HTR-8/SVneo (cell line): ENCODE measurements at places on chromosomes 16 and 17.
A peak's percentile ranks its signal among the peaks of the same experiment; 100 is the strongest.

DNA sequence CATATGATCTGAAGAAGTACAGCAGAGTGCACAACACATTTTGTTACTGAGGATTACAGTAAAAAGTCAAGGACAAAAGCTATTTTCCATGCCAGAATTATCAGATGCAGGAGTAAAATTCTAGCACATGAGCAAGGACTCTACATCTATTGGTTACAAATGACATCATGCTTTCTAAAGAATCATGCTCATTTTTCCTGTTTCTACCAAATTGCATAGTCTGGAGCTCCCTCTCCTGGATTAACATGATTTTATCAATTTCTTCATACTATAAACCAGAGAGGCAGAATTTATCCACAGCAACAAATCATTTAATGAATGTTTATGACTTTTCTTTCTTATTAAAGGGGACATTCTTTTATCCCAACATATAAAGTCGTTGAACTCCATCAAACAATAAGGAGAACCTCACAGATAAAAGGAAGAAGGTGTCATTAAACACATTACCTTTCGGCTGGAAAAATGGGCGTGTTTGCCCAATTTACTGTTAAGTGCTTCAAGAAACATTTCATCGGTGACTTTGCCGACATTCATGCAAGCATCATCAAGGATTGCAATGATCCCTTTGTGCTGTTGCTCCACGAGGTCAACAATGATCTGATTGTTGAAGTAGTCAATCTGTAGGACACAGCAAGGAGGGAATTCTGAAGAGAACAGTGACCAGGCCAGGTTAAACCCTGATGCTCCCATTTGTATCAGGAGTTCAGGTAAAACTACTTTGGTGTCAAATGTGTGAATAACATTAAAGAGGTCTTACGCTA is 121.7 kb downstream of the MYO1D start:
- peak; percentile 55 for DNase-seq

DNA sequence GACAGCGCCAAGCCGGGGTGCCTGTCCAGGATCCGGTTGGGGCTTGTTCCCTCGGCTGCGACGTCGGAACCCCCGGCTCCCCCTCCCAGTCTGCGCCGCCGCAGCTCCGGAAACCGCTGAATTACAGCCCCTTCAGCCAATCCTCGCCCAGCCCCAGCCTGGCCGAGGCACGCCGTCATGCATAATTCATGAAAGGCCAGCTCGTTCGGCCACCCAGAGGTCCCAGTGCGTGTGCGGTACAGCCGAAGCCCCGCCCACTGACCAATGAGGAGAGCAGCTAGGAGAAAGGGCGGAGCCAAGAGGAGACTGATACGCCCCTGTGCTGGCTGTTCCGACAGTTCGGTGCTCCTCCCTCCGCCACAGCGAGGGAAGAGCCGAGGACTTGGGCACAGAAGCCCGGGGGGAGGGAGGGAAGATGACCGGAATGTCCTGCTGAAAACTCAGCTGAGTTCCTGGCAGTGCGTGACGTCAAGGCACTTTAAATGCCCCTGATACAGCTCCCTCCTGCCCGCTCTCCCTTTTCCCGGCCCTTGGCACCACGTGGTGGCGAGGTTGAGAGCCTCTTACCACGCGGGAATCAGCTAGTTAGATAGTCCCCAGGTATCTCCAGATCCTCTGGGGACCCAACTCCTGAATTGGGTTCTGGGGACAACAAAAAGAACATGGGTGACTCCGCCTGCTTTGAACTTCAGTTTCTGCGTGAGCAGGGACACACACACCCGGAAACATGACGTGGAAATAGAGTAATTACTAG is at the start of gene STAT3:
Gene STAT3 (minus strand): TSS at position 62 of the 754 bp plus-strand sequence. CDS start 39,926 bp downstream, outside the sequence.
- peak; percentile 100 for DNase-seq

DNA sequence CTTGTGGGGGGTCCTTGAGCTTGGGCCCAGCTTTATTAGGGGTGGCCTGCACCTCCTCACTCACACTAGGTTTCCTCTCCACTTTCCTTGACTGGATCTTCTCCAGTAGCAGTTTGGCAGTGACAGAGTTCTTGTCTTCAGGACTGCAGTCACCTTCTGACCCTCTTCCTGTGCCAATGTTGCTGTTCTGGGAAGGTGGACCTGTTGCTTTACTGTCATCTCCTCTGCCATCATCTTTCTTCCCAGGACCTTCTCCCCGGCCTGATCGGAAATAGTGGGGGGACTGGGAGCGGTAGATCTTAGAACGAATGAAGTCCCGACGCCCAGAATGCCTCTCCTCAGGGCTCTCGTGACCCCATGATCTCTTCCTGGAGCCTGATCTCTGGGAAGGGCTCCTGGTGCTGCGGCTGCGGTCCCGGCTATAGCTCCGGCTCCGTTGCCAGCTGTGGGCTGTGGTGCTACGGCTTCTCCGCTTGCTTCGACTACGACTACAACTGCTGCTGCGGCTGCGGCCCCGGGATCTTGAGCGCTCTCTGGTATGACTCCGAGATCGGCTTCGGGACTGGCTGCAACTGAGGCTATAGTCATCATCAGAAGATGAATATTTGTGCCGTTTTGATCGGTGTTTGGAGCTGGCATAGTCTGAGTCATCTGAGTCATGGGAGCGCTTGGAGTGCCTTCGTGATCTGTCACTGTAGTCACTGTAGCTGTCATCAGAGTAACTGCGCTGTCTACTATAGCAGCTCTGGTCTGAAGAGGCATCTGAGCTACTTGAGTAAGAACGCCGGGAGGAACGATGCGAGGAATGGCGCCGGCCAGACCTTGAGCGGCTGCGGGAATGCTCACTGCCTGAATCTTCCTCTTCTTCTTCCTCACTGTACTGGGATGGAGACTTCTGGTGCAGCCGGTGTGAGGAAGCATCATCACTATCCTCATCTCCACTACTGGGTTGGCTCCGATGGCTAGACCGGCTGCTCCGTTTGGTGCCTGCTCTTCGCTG is 9.5 kb upstream of the ITGA2B start:
- no peak for DNase-seq

DNA sequence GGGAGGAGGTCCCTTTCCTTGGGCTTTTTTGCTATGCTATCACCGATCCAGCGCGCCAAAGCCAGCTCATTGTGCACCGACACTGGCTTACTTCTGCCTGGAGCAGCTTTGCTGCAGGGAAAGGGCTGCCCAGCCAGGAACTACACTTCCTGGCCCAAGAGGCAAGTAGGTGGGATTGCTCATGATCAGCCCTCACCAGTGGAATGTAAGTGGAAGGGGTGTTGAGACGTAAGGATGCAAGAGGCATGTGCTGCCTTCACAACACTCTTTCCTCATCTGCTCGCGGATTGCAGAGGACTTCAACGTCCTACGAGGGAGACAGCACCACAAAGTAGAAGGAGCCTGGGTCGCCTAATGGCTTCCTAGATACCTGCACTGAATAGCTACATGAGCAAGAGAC is 104.3 kb upstream of the FOXF1 start:
- DNase-seq, result no peak

- DNase-seq, result no peak
Measured at GRCh38 chr16:53061701-53062159, 6.9 kb downstream of the CHD9 start.

DNA sequence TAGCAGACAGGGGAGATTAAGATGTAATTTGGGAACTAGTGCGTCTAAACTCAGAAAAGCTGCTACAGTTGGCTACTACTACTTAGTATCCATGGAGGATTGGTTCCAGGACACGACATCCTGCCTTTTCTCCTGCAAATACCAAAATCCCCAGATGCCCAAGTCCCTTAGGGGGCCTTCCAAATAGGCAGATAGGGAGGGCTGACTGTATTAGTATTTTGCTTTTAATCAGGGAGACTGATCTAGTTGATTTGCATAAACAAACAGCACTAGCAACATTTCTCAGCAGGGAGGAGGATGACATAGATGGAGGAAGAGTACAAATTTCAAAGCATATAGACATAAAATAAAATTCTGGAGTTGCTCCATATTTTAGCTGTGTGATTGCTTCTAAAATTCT is 621.6 kb upstream of the GOT2 start:
- DNase-seq, result no peak

DNA sequence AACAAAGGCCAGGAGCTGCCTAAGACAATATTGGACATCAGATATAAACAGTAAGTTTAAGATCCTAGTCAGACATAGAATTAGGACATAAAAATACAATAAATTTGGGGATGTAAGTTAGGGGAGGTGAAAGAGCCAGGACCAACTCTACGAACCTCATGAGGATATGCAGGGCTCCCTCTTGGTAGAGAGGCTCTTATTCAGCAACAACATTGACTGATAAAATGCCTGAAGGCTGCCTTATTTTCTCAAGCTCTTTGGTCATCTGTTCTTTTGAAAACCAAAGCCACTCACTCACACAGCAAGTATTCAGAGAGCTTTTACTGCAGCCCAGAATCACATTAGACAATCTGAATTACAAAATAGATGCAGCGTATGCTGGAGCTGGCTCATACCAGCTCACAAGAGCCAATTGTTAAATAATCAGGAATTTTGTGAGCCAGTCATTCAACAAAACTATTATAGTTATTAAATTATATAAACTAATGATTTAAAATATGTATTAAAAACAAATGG is 108.6 kb upstream of the CLEC3A start:
- DNase-seq, result no peak

- no peak for DNase-seq
Measured at GRCh38 chr17:43532581-43532980, 13.6 kb downstream of the ETV4 start.

- no peak for DNase-seq
Measured at GRCh38 chr16:23948949-23949411, 113.2 kb downstream of the PRKCB start.

DNA sequence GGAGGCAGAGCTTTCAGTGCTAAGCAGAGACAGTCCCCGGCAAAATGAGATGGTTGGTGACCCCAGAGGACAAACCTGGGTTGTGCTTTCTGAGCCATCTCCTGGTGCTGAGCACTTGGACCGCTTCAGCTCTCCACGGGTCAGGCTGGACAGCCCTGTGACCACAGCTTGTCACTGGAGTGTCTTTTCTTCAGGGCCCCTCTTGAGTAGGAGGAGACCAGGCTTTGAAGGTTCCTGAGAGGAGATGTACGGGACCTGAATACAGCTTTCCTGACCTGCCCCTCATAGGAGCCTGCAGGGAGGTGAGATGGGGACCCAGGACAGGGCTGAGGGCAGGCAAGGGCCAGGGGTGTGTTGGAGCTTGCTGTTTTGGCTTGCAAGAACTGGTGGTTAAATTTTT is 17.8 kb upstream of the ADGRG1 start:
- DNase-seq, result no peak

GRCh38 chr17:78383725-78384471 is 5.4 kb downstream of the PGS1 start:
- DNase-seq, result peak; percentile 70

DNA sequence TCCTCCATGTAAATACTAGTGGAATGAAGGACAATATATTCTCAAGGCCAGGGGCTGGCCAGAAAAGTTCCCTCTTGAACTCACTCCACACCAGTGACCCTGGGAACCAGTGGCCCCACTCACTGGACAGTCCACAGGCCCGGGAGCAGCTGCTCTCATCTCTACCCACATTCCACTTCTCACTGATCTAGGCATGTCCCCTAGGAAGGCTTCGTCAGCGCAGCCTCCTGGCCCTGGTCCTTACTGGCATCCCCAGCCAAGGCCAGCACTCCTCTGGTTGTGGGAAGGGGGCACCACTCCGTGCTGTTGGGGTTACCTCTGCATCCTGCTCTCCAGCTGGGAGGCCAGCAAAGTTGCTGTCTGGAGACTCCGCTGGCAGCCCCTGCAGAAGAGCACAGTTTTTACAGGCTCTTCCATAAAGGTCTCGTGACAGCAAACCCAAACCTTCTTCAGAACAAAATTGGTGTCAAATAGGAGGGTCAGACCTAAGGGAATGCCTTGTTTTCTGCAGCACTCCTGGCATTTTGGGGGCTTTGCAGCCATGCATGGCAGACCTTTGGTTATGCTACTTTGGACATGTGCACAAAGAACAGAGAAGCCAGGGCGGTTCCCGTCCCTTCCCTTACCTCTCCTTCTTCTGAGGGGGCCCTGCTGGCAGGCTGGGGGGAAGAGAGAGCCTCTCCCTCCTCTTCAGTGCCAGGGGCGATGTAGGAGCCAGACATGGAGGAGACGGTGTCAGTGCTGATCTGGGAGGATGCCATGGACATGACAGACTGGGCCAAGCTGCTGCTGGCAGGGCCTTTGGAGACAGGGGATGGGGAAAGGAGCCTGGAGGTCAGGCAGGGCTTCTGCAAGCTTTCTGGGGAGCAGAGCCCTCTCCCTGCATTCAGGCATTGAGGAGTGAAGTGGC is 14.1 kb upstream of the FOXJ1 start:
- no peak for DNase-seq

- DNase-seq, result no peak
Measured at GRCh38 chr17:78965491-78965924, 14.2 kb downstream of the LGALS3BP start.

- no peak for DNase-seq
Measured at GRCh38 chr17:846901-847843, 65.0 kb downstream of the MRM3 start.

- no peak for DNase-seq
Measured at GRCh38 chr16:57981636-57982035, 10.7 kb upstream of the CNGB1 start.

- DNase-seq, result peak; percentile 84
Measured at GRCh38 chr17:2954898-2955445, 108.4 kb downstream of the OR1D5 start.

DNA sequence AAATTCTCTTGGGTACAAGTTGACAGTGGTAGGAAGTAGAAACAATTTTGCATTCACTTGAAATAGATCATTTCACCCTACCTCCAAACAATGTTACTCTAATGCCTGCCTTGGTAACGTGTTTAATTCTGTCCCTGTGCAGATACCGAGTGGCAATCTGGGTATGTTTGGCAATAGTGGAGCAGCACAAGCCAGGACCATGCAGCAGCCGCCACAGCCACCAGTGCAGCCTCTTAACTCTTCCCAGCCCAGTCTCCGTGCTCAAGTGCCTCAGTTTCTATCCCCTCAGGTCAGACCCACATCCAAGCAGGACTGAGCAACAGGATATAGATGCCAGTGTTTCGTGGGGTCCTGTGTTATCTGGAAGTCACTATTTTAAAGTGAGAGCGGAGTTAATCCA is 49.3 kb downstream of the TMC6 start:
- no peak for DNase-seq

GRCh38 chr17:12613566-12613965 is 52.1 kb upstream of the MYOCD start:
- DNase-seq, result peak; percentile 37

DNA sequence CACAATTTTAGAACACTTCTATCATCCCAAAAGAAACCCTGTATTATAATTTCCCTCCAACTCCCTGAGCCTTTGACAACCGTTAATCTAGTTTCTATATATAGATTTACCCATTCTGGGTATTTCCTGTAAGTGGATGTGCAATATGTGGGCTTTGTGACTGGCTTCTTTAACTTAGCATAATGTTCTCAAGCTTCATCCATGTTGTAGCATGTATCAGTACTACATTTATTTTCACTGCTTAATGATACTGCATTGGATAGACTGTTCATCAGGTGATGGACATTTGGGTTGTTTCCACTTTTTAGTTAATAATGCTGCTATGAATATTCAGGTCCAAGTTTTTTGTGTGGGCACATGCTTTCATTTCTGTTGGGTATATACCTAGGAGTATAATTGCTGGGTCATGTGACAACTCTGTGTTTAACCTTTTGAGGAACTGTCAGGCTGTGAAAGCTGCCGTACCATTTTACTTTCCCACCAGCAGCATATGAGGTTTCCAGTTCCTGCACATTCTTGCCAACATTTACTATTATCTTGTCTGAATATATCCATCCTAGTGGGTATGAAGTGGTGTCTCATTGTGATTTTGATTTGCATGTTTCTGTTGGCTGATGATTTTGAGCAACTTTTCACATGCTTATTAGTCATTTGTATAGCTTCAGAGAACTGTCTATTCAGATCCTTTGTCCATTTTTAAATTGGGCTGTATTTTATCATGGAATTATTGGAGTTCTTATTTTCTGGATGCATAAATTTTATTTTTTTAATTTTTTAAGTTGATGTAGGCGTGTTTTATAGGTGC is 16.4 kb downstream of the REXO5 start:
- DNase-seq, result no peak

GRCh38 chr17:59723041-59723440 is 15.6 kb downstream of the VMP1 start:
- DNase-seq, result no peak
